ENCODE measurements at places on chromosomes 7 and 10.

DNA sequence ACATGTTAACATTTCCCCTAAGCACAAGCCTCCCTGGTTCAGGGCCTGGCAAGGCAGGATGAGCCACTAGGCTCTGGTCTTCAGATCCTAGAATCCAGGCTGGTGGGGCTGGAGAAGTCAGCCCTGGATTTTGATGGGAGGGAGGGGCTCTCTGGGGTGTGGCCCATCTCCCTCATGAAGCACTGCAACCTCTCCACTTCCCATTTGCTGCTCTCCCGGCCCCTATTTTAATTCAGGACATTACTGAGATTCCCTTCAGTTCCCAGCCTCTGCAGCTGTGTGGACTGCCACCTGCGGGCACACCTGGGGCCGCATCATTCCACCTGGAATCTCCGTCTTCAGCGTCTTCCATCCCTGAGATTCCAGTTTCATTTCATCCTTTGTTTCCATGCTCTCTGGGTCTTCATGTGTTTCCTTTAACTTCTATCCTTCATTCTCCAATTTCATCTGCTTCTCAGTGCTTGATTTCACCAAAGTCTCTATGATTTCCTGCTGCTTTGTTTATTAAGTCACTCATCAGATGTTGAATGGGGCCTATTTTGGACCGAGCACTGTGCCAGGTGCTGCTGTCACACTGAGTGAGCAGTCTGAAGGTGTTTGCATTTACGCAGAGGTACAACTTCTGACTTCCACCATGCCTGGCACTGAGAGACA, 253.6 kb downstream of the WDR37 start:
- DNase-seq: no peak

- no peak for DNase-seq
Measured at GRCh38 chr10:91694170-91694794, 61.4 kb upstream of the PPP1R3C start.

DNA sequence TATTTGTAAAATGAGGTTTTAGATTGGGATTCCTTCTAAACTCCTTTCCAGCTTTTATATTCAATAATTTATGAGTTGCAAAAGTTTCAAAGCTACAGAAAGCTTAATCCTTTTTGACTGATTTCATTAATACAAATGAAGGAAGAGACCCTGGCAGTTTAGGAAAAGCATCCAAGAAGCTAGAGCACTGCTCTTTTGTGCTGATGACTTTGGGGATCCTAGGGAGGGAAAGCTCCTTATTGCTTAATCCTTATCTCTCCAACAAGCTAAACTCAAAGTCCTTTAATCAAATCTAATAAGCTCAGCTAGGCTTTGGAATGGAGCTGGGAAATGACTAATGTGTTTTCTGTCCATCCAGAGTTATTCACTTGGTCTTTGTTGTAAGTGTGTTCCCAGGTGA, 285.4 kb downstream of the ACTR3B start:
- no peak for DNase-seq

GRCh38 chr10:84665883-84666463, 337.6 kb downstream of the CCSER2 start:
- no peak for DNase-seq

DNA sequence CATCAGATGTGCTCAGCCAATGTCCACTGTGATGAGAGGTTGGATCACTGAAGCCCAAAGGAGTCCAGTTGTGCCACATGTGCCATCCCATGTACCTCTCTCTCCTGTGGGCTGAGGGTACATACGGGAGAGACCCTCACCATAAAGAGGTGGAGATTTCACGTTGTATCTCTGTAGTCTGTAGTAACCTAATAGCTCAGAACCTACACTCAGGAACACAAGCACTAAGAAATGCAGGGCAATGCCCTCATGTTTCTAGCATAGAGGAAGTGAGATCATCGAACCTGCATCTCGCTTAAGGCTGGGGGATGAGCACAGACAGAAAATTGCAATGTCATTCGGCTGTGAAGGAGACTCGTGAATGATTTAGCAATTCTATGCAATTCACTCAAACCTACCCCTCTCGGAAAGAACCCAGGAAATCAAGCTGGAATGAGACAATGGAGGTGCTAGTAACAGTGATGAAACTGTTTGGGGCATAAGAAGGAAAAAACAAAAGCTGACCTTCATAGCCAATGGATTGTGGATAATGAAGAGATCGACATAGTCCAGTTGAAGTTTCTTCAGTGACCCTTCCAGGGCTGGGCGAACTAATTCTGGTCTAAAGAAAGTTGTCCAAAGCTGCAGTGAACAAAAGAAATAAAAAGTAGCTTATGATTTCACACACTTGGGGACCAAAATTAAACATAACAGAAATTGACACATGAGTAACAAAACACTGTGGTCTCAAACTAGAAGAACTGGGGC, 80.3 kb upstream of the UCN3 start:
- DNase-seq: no peak

- DNase-seq: no peak
Measured at GRCh38 chr10:100655326-100655759, 90.0 kb upstream of the PAX2 start.
